AG10803 (cell line): ENCODE measurements at places on chromosomes 2 and 18.
A peak's percentile ranks its signal among the peaks of the same experiment; 100 is the strongest.

DNA sequence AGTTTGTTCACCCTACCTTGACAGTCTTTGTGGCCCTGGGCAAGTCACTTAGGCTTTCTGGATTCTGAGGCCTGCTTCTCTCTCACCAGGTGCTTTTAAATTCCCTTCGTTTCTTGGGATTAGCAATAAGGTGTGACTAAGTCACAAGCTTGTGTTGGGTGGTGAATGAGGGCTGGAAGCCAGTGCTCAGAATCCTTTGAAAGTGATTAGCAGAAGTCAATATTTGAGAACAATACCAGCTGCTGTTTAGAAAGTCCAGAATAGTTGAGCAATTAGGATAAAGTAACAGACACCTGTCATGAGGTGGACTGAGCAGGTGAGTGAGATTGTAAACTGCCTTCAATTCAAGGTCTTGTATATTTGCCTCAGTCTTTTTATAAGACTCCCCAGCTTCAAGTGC lies 19.3 kb upstream of the MGAT5 start:
- DNase-seq = no peak

GRCh38 chr18:45325778-45326177 lies 289.5 kb upstream of the SLC14A2 start:
- DNase-seq = no peak

DNA sequence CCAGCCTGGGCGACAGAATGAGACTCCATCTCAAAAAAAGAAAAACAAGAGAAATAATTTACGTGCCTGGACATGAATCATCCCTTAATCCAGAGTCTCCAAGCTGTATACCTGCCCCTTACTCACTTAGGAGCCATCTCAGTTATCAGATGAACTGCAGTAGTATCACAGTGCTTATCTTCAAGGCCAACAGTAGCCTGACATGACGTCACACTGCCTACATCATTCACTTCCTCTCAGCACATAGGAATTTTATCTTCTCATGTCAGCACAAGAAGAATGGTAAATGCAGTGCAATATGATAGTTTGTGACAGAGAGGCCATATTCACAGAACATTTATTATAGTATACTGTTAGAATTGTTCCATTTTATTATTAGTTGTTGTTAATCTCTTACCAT lies 216.6 kb downstream of the SS18 start:
- DNase-seq = no peak

DNA sequence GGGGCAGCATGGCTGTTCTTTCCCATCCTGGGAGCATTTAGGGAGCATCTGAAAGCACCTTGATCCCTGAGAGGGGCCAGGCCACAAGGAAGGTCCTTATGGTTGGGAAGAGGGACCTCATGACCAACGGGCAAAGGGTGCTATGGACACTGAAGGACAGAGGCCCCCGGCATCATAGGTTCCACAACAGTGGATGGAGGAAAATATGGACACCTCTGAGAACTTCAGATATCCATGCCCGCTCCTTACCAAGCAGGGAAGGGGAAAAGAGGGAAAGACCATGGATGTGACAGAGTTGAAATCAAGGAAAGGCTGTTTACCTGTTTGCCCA lies 94.1 kb upstream of the MGAT4A start:
- no peak for DNase-seq

- DNase-seq = no peak
Measured at GRCh38 chr18:51425889-51426288, 228.4 kb upstream of the MEX3C start.

- DNase-seq = peak; percentile 59
Measured at GRCh38 chr2:156399224-156399949, 36.8 kb upstream of the GPD2 start.

DNA sequence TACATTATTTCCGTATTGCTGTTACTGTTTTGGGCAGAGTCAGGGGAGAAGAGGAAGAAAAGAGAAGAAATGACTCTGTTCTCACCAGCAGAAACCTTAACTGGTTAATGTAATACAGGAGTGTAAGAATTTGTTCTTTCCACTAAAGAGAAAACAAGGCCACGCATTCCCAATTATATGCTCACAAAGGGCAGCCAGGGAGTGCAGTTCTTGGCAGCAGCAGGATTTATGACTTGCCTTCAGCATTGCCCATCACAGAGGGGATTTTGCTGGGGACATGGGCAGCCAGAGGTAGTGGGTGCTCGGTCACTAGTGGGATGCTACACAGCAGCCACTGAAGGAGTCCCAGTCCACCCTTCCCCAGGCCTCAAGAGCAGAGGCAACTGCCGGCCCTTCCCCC lies 18.4 kb downstream of the MREG start:
- no peak for DNase-seq

DNA sequence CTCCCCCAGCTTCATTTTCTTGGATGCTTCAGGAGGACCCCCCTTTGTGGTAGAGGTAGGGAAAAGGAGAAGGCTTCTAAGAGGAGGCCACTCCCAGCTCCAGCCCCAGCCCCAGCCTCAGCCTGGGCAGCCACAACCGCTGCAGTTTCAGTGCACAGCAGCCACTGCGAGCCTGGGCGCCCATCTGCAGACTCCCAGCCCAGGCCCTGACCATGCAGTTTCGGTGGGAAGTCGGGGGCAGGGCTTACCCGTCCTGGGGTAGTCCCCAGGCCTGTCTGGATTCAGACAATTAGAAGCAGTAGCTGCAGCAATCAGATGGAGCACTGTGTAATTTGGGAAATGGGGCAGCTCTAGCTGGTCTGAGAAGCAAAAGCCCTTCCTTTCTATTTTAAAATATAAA lies 28.6 kb downstream of the ITM2C start:
- no peak for DNase-seq

- no peak for DNase-seq
Measured at GRCh38 chr2:15645720-15646385, 54.2 kb downstream of the DDX1 start.

- DNase-seq = no peak
Measured at GRCh38 chr2:73249636-73250035, 15.5 kb downstream of the CCT7 start.

DNA sequence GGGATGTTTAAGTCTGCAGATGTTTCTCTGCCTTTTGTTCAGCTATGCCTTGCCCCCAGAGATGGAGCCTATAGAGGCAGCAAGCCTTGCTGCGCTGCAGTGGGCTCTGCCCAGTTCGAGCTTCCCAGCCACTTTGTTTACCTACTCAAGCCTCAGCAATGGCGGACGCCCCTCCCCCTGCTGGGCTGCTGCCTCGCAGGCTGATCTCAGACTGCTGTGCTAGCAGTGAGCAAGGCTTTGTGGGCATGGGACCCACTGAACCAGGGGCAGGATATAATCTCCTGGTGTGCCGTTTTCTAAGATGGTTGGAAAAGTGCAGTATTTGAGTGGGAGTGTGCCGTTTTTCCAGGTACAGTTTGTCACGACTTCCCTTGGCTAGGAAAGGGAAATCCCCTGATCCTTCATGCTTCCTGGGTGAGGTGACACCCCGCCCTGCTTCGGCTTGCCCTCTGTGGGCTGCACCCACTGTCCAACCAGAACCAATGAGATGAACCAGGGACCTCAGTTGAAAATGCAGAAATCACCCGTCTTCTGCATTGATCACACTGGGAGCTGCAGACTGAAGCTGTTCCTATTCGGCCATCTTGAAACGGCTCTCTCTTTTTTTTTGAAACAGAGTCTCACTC lies 27.6 kb upstream of the ADAM23 start:
- DNase-seq = no peak

GRCh38 chr2:37326285-37326684 lies 1.7 kb upstream of the PRKD3 start:
- DNase-seq = peak; percentile 86

- DNase-seq = no peak
Measured at GRCh38 chr2:64234150-64234549, 89.9 kb upstream of the PELI1 start.

- DNase-seq = no peak
Measured at GRCh38 chr2:220562375-220563140, 935.1 kb downstream of the SLC4A3 start.

DNA sequence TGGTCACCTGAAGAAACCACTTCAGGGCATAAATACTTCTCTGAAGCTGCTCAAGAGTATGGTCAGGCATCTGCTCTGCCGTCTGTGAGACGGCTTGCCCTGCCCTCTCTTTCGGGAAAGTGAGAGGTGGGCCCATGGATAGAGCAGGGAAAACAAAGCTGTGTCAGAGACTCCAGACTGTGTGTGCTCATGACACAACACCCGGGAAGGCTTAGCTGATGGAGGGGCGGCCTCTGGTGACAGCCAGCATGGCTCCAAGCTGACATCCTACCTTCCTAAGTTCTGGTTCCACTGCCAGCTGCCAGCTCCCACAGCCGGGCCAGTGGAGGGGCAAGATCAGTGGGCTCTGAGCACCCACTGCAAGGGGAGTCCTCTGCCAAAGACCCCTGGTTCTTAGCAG lies 215.3 kb downstream of the ANKRD30B start:
- no peak for DNase-seq

DNA sequence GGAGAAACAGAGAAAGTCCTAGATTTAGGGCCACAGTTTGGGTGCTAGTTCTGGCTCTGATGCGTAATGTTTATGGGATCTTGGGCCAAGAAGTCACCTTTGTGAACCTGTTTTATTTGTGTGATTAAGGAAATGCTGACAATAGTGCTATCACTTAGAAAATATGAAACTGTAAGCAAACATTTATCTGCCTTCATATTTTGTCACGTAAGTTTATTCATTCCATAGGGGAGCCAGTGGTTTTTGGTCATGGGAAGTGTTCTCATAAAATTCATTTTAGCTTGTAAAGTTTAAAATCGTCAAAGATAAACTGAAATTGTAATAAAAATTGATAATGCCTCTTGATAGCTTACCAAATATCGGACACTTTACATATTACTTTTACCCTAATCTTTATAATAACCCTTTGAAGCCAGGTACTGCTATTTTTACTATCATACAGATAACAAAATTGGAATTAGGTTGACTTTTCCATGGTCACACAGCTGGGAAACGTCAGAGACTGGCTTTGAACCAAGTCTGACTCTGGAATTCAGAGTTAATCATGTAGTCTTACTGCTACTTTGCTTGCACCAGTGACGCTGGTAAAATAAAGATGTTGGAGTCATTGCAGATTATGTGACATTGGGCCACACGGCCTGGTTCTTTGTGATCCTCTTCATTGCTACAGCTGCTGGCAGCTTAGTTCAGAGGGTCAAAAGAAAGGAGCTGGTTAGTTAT lies 99.7 kb downstream of the ICA1L start:
- peak; percentile 11 for DNase-seq

DNA sequence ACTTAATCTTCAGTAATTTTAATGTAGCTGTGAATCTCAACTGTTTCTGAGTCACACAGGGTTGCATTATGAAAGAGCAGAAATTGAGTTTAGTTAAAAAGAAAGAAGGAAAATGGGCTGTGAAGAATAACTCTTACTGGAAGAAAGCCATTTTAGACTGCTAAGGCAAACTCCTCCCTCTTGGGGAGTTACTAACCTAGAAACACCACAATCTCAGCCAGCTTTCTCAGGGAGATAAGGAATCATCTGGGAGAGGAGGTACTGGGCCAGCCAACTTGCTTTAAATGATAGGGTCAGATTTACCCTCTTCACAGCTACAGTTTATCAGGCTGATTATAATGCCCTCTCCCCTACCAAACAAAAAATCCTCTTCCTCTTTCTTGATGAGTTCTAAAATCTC lies 119.5 kb downstream of the CCDC148 start:
- DNase-seq = no peak

- no peak for DNase-seq
Measured at GRCh38 chr2:70561893-70562292, 8.3 kb upstream of the TGFA start.

GRCh38 chr2:84878459-84878858 lies 2.4 kb downstream of the TRABD2A start:
- no peak for DNase-seq

GRCh38 chr2:112465382-112465781 lies 16.6 kb upstream of the TTL start:
- DNase-seq = peak; percentile 32

DNA sequence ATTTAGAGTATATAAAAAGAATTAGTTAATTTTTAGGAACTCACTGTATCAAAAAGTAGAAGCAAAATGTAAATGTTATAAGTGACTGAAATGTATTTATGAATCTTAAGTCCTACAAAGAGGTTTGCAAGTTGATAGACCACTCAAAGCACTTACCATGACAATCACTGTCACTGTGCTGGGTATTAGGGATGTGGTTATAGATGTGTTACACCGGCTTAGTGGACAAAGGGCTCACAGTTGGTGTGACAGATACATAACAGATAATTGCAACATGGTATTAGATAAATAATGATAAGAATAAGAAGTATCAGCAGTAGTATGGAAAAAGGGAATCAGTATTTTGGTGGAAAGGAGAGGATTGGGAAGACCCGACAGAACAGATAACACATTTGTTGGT lies 21.6 kb downstream of the AGFG1 start:
- DNase-seq = no peak

GRCh38 chr18:31825772-31826171 lies 65.1 kb upstream of the SLC25A52 start:
- no peak for DNase-seq

- DNase-seq = no peak
Measured at GRCh38 chr2:217530392-217531090, 472.3 kb downstream of the TNS1 start.

DNA sequence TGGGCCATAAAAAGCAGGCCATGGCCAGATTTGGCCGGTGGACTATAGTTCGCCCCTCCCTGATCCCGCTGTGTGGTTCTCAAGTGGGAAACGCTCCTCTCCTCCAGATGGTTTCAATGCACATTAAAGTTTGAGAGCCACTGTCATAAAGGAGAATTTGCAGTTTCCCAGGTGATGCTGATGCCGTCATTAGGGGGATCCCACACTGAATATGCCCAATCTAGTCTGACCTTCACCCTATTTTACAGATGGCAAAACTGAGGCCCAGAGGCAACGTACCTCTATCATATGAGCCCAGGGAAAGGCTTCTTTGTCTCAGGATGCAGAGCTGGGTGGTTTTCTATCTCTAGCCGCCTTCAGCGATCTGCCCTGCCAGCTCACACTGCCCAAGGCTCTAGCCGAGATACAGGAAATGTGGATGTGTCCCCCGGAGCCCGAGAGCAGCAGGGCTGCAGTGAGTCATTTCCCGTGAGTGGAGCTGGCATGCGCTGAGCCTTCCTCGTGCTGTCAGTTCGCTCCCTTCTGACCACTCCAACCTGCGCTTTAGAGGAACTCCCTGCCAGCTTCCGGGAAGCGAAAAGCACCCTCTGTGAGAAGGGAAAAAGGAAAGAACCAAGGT lies 116.2 kb downstream of the SMAD7 start:
- peak; percentile 90 for DNase-seq

DNA sequence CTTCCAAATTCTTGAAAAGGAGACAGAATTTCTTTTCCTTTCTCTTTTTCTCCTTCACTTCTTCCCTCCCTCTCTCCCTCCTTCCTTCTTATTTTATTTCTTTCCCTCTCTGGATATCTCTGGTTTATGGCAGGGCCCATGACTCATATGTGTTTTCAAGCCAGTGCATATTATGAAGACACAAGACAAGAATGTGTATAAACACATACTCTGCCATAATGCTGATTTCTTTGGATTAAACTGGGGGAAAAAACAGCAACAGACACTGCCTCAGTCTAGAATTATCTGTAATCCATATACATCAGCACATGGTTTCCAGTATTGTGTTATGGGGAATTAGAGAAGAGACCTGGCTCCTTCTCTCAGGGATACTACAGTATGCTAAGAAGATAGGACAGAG lies 82.8 kb upstream of the CPO start:
- peak; percentile 33 for DNase-seq
